ENCODE measurements at places on chromosomes 3 and 15.

- DNase-seq: no peak
Observed at GRCh38 chr15:61404567-61404966, 175.5 kb upstream of the RORA start.

DNA sequence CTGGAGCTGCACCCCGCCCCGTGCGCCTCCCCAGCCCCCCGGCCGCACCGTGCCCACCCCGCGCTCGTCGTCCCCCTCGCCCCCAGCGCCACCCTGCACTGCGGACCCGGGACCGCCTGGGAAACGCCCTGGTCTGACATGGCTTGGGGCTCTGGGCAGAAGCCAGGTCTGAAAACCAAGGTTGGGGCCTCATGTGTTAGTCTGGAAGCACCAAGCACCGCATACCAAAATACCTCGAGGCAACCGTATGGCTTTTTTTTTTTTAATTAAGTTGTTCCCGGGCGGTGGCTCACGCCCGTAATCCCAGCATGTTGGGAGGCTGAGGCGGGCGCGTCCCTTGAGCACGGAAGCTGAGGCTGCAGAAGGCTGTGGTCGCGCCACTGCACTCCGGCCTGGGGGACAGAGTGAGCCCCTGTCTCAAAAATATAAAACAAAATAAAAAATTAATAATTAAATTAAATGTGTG is 91.5 kb upstream of the CHD2 start:
- DNase-seq: no peak

- no peak for DNase-seq
Observed at GRCh38 chr15:31162721-31163510, 61.4 kb upstream of the TRPM1 start.

DNA sequence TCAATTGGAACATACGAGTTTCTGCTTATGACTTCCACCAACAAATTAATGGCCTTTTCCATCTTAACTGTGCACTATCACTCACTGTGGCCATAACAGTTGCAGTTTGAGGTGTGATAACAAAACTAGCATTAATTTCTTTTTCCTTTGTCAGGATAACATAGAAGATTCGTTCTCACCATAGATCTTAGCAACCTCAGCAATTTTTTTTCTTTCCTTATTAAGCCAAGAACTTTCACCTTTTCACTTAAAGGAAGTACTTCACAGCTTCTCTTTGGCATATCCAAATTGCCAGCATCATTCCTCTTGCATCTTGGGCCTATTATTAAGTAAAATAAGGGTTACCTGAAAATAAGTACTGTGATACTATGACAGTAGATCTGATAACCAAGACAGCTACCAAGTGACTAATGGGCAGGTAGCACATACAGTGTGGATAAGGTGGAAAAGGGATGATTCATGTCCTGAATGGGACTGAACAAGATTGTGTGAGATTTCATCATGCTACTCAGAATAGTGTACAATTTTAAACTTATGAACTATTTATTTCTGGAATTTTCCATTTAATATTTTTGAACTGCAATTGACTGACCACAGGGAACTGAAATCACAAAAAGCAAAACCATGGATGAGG is 46.6 kb downstream of the CEP70 start:
- DNase-seq: no peak

DNA sequence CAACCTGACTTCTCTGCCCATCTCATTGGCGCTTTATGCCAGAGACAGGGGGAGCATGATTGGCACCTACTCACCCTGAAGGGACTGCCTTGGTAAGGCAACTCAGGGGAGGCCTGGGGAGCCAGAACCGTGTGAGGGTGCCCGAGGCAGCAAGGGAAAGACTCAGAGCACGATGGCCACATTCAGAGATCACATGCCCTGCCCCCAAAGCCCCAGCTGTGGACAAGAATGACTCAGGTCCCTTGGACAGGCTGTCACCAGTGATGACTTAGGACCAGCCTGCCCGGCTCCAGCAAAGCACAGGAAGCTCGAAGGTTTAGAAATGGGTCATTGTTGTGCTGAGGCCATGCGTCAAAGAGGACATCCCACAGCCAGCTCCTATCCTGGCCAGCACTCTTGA is 49.1 kb upstream of the LIMD1 start:
- no peak for DNase-seq

GRCh38 chr15:57059026-57059660 is 140.7 kb downstream of the TCF12 start:
- DNase-seq: no peak

All from NCI-H1436 treated with DMSO at 0.1 percent for 48 hours (cell line).